ENCODE measurements at places on chromosomes 1 and 21. TPM values are rescaled to one million over a fixed set of nuclear protein-coding genes. Genes with fewer than 3 reads are reported as not detected.

- DNase-seq: no peak
These were observed 47.4 kb downstream of the CLCA4 start for GRCh38 chr1:86594284-86594770.

DNA sequence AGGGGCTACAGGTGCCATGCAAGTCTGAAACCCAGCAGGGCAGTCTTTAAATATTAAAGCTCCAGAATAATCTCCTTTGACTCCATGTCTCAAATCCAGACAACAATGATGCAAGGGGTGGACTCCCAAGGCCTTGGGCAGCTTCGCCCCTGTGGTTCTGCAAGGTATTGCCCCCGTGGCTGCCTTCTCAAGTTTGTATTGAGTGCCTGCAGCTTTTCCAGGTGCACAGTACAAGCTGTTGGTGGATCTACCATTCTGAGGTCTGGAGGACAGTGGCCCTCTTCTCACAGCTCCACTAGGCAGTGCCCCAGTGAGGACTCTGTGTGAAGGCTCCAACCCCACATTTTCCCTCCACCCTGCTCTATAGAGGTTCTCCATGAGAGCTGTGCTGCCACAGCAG is 3.7 kb upstream of the MROH9 start:
- DNase-seq: no peak

- no peak for DNase-seq
These were observed 26.4 kb downstream of the HHIPL2 start for GRCh38 chr1:222521299-222522104.

- DNase-seq: no peak
These were observed 7.7 kb downstream of the CNIH3 start for GRCh38 chr1:224623743-224624333.

DNA sequence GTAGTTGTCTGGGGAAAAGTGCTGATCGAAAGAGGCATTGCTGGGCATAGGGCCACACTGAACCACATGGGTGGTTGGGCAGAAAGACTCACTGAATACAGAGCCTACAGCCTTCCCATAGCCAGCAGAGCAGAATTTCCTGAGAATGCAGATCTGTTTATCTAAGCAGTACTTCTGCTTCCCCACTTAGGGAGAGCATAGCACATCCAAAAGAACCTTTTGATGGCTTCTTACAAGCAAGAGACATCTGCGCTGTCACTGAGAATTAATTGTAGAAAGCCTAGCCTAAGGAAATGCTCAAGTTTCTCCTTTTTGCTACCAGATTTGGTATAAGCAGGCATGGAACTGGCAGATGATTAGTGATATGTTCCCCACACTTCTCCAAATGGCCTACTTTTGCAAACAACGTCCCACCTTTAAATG is 13.0 kb upstream of the KLHDC8A start:
- no peak for DNase-seq

DNA sequence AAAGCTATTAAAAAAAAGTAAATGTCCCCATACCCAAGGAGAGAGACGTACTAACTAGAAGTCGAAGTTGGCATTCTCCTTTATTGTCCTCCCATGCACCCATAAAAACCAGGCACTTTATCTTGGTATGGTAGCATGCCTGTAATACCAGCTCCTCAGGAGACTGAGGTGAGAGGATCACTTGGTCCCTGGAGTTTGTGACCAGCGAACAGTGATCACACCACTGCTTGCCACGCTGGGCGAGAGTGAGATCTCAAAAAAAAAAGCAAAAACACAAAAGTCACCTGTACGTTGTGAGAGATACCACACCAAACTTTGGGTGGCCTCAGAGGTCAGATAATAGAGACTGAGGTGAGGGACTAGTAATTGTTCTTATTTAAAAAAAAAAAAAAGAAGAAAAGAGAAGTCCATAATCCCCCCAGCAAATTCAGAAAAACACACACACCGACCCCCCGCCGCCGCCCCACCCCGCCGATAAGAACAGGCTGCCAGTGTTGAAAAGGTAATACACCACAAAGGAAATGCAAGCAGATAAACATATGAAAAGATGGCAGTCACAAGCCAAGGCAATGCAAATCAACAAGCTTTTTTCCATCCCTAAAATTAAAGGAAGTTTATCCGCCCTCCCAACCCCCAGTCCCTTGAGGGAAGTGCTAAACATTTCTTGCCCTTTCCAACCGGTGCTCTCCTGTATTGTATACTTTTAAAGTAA is 3.6 kb downstream of the L1TD1 start:
- DNase-seq: peak; percentile 11

GRCh38 chr21:23955135-23955843 is 1652.0 kb downstream of the MRPL39 start:
- DNase-seq: no peak

Gene MFAP2
- 39.0 TPM for total RNA-seq

Gene LIN28A
- total RNA-seq: not detected

Data from posterior vena cava (tissue), 2 donors.